ENCODE measurements at places on chromosomes 12 and 14.

DNA sequence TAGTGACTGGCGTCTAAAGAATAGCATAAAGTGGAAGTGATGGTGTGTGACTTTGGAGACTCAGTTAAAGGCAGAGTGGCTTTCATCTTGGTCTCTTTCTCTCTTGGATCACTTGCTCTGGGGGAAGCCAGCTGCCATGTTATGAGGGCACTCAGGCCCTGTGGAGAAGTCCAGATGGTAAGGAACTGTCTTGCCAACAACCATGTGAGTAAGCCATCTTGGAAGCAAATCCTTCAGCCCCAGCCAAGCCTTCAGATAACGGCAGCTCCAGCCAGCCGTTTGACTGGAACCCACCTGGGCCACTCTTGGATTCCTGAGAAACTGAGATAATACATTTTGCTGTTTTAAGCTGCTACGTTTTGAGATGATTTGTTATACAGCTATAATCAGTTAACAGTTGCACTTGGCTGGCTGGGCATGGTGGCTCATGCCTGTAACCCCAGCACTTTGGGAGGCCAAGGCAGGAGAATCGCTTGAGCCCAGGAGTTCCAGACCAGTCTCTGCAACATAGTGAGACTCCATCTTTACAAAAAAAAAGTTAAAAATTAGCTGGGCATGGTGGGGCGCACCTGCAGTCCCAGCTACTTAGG is 7.7 kb upstream of the LRRC23 start:
- no peak for DNase-seq

GRCh38 chr14:61218767-61219166 is 62.4 kb downstream of the TMEM30B start:
- DNase-seq, result peak; percentile 70

DNA sequence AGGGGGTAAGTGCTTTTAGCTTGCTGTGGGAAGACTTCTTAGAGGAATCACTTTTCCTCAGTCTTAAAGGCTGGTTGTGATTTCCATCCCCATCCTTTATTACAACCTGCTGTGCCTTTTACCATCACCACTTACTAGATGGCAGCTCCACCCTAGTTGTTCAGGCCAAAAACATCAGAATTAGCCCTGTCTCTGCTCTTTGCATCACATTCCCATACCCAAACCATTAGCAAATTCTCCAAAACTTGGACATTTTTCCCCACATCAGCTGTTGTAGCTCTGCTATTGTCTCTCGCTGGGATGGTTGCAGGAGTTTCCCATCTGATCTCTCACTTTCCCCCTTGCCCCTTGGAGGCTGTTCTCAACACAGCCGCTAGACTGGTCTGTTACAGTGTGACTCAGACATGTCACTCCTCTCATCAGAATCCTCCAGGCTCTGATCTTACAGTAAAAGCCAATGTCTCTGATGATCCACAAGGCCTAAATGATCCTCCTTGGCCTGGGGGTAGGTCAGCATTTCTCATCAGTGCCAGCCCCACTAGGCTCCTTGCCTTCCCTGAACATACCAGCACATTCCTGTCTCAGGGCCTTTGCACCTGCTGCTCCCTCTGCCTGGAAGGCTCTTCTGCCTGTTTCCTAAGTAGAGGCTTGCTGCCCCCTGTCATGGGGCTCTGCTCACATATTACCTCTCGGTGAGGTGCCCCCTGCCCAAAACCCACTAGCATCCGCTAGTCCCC is 102.5 kb downstream of the BEGAIN start:
- no peak for DNase-seq

- no peak for DNase-seq
Observed at GRCh38 chr12:54588110-54588889, at the start of gene PPP1R1A. TSS of gene PPP1R1A (minus strand) at chr12:54588659. CDS start at chr12:54588488, 171 bp downstream.

GRCh38 chr12:98280152-98280551 is 235.2 kb upstream of the TMPO start:
- DNase-seq, result no peak

GRCh38 chr14:50123062-50123461 is 6.7 kb upstream of the VCPKMT start:
- no peak for DNase-seq

DNA sequence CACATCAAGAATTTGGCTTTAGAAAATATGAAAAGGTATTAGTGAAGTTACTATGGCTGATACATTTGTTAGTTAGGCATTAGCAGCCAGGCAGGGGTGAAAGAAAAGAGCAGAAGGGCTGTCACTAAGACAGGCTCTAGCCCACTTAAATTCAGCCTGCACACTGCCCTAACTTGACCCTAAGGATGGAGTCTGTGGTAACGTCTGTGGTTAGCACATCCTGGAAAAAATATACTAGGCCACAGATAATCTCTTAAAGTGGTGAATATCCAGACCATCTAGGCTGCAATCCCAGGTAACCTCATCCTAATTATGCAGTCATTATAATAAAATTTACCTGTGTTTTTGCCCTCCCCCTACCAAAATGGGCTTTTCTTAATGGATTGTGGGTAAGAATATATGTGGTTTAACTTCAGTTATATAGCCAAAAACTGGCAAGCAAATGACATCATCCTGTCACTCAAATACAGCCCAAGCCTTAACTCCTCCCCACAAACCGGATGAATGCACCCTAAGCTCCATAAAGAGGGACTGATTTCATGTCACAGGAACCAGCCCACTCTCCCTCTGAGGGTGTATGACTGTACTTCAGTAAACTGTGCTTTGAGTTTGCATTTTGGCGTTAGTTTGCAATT is 440.9 kb downstream of the LRFN5 start:
- no peak for DNase-seq
